ENCODE measurements at places on chromosomes 6 and 20.

GRCh38 chr6:131775886-131776285 is 31.9 kb upstream of the ENPP1 start:
- no peak for DNase-seq

- DNase-seq: no peak
These were observed 748.2 kb upstream of the NRSN1 start for GRCh38 chr6:23377830-23378229.

- no peak for DNase-seq
These were observed 87.3 kb upstream of the NHSL1 start for GRCh38 chr6:138586638-138587037.

- no peak for DNase-seq
These were observed 73.4 kb upstream of the FRMD1 start for GRCh38 chr6:168152306-168152963.

GRCh38 chr6:80209430-80209829 is 103.0 kb downstream of the BCKDHB start:
- DNase-seq: no peak

DNA sequence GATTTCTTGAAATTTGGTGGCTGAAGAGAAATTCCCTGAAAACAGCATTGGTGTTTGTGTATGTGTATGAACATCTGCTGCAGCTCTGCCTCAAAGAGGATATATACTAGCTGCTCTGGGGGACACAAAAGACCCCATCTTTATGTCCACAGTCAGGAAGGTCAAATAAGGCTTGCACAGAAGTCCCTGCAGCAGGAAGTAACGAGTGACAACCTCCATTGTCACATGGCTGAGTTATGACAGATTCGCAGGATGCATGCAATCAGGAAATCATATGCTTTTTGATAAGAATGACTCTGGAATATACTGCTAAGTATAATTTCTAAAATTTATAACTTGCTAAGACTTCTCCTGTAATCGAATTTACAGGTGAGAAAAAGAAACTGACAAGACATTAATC is 225.9 kb upstream of the CST7 start:
- no peak for DNase-seq
